ENCODE measurements at places on chromosomes 13 and 19.

- no peak for DNase-seq
Observed at GRCh38 chr13:38979891-38980749, 10.5 kb downstream of the STOML3 start.

DNA sequence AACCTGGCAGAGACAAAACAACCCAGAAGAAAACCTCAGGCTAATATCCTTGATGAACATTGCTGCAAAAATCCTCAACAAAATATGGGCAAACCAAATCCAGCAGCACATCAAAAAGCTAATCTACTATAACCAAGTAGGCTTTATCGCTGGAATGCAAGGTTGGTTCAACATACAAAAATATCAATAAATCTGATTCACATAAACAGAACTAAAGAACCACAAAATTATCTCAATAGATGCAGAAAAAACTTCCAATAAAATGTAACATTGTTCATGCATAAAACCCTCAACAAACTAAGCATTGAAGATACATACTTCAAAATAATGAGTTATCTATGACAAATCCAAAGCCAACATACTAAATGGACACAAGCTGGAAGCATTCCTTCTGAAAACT lies 8.8 kb downstream of the ZNF724 start:
- DNase-seq = no peak

DNA sequence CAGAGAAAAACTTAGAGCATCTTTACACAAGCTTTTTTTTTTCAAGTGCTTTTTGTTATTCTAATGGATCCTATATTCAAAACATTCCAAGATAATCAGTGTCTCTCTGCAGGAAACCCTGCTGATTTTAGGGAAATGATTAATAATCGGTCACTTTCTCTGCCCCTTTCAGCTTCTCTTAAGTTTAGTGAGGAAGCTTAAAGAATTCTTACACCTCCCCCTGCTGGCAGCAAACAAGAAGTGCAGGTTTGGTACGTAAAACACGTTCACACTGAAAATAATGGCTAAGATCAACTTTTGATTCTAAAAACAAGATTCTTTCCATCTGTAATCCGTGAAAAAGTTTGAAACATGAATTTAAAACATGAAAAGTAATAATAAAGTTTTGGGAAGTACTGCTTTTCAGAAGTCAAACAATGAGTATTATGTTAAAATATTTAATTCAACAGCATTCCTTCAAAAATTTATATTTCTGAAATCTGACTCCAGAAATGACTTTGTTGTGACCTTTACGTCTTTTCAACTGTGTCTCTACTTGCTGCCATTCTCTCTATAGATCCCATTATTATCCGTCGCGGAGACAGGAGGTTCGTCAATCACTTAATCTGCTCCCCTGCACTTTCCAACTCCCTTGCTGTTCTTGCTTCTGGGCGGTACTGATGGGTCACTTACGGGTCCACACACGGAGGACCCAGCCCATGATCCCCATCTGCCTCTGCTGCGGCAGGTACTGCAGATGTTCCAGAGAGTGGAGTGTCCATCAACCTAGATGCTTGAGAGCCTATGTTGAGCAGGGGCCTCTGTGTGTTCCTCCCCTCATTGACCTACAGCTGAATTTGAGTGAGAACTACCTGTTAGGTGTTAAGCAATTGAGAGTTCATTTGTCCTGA lies 203.1 kb upstream of the EDNRB start:
- no peak for DNase-seq

GRCh38 chr19:4376028-4376670 lies 24.2 kb downstream of the SH3GL1 start:
- no peak for DNase-seq

DNA sequence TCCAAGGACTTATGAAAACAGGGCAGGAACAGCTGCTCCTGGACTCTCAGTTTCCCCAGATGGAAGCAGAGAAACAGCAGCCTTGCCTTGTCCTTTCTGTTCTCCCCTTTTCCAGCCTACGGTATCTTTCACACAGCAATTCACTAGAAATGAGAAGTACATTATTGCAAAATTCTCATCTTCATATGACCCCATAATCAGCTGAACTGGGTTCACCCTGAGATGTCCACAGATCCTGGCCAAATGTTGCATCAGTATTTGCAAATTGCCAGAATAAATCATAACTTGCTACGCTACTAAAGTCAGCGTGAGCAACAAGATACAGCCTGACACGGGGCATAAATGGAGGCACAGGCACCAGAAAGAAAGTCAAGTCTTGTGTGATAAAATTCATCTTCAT lies 16.1 kb downstream of the VSTM1 start:
- DNase-seq = no peak

DNA sequence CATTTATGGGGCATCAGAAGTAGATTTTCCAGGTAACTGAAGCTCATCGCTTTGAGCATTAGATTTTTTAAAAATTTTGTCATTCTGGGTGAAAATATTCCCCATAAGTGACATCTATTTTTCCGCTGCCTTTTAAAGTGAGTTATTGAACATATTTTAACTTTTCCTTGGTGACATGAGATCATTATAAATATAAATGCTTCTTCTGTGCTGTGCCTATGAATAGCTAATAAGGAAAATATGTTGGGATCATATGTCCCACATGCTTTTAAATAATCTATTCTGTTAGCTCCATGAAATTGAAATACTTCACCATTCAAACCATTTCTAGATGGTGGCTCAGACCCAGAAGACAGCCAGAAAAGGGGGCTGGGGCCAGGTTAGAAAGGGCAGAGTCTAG lies 14.1 kb downstream of the ATP7B start:
- DNase-seq = no peak

GRCh38 chr19:58021541-58022282 lies 12.1 kb upstream of the ZSCAN1 start:
- DNase-seq = no peak
